ENCODE measurements at places on chromosomes 5 and 9.

DNA sequence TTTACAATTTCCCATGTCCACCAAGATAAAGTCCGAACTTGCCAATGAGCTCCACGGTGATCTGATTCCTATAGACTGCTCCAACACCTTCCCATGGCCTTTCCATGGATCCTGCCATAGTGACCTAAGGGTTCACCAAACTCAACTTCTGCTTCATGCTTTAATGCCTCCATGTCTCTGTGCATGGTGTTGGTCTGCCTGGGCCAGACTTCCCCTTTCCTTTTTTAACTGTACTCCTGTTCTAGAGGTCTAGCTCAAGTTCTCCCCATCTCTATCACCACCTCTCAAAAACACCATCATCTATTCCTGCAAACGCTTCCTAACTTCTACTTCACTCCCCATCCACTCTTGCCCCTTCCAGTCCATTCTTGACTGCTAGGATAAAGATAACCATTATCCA lies 14.8 kb upstream of the SMARCA2 start:
- no peak for DNase-seq

DNA sequence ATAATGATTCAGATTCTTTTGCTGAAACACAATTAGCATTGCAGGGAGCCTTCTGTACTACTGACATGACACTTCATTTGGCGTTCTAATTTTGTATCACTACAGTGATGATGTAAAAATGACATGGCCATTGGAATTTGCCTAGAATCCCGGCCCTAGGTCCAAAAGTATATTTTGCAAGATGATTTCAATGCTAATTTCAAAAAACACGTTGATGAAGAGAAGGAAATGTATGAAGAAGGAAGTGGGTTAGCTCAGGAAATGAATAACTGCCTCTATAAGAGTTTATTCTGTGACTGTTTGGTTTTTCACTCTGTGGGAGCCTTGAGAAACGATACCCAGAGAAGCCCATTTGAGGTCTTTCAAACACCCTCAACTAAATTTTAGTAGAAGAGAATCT lies 59.3 kb downstream of the OSTF1 start:
- no peak for DNase-seq

GRCh38 chr5:56525113-56525512 lies 290.2 kb upstream of the MAP3K1 start:
- no peak for DNase-seq

DNA sequence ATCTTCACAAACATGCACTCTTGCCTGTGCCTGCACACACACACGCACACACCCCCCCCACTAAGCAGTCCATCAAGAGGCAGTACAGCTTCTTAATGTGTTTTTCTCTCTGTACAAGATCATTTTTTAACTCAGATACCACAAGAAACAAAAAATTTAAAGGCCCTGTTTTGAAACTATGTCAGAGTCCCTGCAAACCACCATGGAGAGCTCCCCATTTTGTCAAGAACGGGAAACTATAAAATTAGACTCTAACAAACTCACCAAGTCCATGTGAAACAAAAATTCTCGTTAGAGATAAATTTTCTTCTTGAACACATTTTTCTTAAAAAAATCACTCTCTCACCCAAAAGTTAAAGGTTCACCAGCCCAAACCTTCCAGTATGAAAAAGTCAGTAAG lies 86.3 kb downstream of the ELAVL2 start:
- DNase-seq: no peak

DNA sequence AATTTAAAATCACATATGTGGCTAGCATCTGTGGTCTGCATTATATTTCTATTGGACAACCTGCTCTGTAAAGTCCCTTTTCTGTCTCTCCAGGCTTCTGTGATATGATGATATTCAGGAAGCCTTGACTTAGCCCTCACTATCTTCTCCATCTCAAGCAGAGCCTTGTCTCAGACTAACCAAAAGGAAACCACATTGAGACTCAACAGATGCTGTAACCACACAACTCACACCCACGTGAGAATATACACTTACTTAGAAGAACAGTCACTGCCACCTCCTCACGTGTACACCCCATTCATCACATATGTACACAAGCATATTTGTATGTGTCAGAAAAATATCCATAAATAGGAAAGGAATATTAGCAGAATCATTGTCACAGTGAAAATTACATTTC lies 33.6 kb downstream of the HTR4 start:
- DNase-seq: no peak

DNA sequence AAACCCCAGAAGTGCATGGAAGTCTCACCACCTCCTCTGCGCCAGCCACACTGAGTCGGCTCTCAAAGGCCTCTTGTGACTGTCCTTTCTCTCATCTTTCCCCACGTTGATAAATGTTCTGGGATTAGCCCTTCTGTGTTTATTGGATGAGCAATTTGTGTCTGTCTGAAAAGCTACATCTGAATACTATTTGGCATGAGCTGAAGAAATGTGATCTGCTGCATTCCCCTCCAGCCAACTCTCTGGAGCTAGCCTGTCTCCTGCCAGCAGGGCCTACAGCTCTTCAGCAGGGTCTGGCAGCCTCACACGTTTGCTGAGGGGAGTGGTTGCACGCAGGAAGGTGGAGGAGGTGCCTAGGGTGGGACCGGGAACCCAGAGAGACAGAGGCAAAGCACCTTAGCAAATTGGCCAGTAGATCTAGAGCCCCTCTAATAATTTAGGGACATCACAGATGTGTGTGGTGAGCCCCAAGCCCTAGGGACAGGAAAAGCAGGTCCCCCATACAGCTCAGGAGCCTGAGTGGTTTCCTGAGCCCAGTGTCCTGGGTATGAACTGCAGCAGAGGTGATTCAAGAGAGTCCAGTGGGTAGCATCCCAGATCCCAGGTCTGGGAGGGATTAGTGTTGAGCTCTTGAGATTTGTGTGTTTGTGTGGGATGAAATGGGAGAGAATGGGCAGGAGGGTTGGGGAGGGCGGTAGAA lies 20.5 kb upstream of the B4GALT1 start:
- no peak for DNase-seq

DNA sequence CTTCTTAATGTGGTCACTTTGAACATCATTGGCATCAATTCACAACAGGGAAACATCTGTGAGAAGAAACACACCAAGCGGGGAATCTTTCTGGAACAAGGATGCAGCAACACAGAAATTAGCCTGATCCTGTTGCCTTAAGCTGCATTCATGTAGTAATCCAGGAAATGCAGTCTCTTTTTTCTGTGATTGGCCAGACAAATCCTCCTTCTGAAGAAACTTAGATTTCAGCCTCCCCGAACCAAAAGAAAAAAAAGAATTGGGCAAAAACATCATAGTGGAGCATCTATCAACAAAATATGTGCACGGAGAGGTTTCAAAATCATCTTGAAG lies 7.2 kb upstream of the XPA start:
- DNase-seq: no peak

DNA sequence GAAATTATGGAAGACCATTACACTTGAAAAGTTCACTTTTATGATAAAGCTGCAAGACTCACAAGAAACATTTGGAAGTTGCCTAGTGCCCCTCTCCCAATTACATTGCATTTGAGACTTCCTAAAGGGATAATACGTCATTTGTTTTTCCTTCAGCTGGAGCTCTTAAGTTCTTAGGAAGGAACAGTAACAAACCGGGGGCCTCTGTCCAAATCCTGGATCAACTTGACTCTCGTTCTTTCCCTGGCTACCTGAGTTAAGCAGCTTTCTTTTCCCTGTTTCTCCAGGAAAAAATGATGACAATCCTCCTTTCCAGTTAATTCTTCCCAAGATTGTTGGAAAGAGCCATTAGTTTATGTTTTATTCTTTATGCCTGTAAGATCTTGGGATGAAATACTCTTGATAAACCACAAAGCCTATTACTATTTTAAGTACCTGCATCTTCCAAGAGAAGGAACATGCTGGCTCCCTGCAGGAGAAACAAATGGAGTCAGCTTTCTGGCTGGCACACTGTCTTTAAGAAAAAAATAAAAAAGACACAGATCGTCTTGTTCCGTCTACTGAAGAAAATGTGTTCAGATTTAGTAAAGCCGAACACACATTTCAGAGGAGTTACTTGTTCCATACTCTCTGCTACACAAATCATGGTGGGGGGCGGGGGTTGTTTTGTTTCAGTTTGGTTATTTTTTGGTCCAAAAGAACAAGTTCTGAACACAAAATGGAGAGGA lies 297.9 kb downstream of the EFNA5 start:
- DNase-seq: no peak

DNA sequence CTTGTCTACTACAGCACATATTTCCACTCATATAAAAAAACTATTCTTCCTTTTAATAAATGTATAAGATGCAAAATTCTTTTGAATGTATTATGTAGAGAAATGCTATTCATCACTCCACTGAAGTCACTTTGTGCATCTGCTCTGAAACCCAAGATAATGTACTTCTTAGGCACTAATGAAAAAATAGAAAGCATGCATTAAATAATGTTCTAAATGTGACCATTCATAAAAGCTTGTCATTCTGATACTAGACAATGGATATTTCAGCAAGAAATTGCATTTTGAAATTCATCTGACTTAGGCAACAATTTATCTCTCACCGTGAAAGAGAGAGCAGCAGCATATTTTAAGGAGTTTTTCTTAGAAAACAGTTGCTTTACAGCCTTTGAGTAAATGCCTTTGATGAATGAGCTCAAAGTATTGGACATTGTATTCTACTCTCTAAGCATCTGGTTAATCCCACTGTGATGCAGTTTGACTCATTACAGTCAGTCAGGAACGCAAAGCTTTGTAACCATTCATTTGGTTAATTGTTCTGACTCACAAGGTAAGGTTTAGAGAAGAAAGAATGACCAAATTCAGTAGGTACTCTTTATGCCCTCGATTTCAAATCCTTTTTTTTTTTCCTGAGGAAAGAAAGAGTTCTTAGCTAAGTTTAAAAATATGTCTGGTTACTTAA lies 2233.8 kb upstream of the C9orf72 start:
- DNase-seq: no peak

DNA sequence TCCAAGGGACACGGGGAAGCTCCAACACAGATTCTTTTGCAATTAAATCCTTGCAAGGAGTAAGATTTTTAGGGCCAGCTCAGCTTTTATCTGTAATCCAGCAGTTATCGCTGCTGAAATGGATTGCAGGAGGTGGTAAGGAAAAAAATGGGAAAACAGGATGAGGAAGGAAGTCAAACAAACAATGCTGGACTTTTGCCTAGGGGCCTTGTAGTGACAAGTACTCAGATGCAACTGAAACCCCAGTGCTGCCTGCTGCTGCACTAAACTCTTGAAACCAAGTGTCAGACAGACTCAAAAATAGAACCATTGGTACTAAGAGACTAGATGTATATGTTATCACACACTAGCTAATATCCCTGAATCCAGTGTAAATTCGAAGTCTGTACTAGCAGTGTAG lies 309.2 kb downstream of the CTNND2 start:
- no peak for DNase-seq

- peak; percentile 97 for DNase-seq
These were observed 13.2 kb upstream of the AQP7 start for GRCh38 chr9:33415501-33416038.

DNA sequence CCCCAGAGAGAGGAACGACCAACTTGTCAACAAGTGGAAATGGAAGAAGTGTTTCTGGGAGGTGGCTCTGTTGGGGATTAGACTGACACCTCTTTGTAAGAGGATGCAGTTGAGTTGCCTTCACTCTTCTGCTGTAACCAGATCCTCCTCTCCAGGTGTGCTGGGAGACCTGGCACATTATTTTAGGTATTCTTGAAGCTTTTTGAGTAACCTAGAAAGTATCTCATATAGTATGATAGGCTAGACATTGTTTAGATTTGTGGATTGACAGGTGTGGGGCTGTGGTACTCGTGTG lies 21.6 kb downstream of the SNX30 start:
- no peak for DNase-seq

GRCh38 chr5:57318251-57318650 lies 144.4 kb downstream of the GPBP1 start:
- no peak for DNase-seq

GRCh38 chr9:35669331-35670145 lies 4.2 kb upstream of the CA9 start:
- DNase-seq: no peak
